ENCODE measurements at places on chromosomes 4 and X.

DNA sequence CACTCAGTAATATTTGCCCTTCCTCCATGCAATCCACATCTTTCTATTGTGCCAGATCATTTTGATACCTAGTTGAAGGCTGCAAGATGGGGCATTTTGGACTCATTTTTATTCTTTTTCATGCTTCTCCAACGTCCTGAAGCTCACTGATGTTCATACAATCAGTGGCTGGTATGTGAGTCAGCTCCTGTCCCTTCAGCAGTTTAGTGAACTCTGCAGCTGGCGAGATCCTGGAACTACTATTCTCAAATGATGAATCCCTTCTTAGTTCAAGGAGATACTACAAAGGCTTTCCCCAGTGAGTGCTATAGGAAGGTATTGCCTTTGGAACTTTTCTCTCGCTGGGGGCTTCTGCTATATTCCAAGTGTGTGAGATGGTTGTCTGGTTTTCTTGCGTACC, 9.6 kb upstream of the CCDC149 start:
- DNase-seq, result no peak

DNA sequence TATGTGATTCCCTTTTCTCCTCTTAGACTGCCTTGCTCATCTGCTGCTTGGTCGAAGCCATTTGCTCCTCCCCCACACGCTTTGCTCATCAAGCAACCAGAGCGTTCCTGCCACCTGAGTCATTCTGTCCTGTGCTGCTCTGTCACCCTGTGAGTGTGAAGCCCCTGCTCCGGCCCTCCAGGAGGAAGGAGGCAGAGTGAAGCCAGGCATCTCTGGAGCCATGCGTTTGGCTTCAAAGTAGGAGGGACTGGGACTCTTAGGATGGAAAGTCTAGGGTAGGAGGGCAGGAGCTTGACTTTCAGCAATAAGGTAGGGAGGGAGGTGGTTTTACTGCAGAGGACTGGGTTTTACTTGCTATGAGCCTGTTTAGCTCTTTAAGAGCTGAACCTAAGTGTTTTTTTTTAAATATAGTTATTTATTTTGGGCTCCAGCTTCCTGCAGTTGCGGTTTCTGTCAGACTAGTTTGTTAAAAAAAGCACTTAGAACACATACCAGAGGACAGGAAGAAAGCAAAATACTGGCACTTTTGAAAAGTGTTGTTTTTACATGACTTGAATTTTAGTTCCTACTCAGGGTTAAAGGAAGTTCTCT, 63.6 kb downstream of the SPINK2 start:
- DNase-seq, result peak; percentile 43

DNA sequence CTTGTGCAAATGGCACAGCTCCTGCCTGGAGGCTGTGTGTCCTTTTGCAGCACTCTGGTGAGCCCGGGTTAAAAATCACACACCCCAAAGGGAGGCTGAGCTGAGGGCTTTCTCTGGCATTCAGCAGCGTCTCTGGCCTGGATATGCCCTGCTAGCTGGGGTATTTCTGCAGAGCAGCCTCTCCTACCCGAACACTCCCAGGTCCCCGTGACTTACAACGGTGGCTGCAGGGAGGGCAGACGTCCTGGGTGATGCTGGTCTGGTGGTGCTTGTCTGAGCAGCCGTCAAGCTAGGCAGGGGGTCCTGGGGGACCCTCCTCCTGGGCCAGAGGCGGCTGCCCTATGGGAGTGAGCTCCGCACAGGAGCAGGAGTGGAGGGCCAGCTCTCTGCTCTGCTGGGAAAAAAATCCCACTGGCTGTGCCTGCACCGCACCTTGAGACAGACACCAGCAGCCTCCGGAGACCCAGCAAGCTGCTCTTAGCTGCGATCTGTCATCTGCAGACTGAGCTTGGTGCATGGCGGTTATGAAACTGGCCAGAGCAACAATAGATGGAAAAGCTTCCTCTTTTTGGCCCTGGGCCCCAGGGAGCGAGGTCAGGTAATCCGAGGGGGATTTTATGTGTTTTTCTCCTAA, 41.3 kb upstream of the ASMTL start:
- no peak for DNase-seq

GRCh38 chr4:127832585-127832984, 48.1 kb upstream of the PLK4 start:
- no peak for DNase-seq

DNA sequence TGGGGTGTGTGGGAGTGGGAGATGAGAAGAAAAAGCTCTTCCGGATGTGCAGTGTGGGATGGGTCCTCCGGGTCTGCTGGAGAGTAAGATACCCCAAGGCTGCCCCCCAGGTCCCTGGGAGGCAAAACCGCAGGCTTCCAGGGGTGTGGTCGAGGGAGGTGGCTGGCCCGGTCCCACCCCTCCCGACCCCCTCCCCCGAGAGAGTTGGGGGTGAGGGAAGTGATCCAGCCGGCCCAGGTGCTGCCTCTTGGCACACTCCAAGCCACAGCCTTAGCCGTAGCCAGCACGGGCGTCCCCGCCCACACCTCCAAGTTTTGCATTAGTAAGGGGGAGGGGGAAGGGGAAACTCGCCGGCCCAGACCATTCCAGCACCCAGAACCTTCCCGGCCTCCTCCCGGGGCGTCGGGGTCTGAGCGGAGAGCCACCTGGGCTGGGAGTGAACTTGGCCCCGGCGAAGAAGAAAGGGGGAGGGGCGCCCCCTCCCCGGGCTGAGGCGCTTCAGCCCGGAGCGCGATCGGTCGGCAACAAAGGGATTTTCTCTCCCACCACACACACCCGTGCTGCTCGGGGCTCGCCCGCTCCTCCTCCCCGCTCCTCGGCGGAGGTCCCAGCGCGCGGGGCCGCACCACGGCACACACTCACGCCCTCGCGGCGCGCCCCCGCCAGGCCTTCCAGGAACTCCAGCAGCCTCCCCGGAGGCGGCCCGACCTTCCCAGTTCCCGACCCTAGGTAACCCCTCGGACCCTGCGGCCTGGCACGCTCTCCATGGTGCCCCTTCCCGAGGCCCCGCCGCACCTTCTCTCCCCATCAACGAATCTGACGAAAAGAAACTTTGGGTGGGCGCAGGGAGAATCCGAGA, 14.4 kb downstream of the BCOR start:
- DNase-seq, result no peak

DNA sequence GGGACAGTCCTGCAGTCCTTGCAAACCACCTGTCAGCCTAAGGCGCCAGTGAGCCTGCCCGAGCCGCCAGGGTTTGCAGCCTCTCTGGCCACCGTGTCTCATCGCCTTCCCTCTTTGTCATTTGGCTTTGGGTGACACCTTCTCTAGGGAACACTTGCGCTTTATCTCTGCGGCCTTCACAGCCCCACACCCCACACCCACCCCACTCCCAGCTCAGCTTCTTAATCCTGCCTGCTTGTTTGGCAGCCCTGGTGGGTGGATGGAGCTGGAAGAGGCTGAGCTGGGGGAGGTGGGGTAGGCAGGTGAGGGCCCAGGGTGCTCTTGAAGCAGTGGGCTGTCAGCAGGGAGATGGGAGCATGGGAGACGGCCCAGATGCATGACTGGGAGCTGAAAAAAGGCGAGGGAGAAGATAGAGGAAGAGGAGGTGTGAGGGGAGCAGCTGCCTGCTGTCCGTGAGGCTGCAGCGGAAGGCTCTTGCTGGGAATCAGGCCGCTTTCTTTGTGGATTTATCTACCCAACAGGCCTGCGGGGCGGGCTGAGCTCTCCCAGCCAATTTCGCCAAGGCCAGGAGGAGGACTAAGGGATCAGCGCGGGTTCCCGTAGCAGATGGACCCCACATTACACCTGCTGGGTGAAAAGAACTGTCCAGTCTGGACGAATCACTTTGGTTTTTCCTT, 97.5 kb upstream of the STOX2 start:
- no peak for DNase-seq

DNA sequence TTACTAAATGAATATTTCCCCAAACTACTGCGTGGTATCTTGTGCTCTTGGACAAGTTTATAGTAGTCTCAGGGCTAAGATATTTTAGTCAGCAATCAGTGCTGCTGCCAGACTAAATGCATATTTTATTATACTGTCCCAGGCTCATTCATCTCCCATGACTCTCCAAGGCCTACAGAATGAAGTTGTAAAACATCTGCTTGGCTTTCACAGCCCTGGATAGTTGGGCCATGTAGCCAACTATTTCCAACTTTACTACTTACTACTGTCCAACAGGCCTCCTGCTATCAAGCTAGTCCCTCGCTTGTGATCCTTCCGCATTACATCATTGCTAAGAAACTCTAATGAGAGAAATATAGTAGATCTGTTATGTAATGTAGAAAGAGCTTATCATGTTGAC, 31.4 kb downstream of the MAGEB16 start:
- no peak for DNase-seq

DNA sequence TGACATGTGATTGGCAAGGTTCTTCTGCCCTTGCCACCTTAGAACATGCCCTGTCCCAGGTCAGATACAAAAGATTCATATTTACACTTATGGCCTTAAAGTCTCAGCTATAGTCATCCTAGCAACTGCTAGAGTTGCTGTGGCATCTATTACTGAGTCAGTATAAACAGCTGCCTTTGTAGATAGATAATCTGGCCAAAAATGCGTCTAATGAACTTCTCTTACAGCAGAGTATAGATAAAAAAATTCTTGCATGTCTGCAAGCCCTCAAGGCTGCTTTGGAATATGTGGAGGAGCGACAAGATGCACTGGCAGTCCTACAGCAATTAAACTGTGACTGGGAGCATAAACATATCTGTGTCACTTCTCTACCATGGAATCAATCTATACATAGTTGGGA, 1209.7 kb upstream of the PABPC4L start:
- no peak for DNase-seq

GRCh38 chr4:108731006-108731405, 31.8 kb downstream of the ETNPPL start:
- no peak for DNase-seq

- DNase-seq, result no peak
Measured at GRCh38 chrX:22345884-22346283, 73.2 kb downstream of the CBLL2 start.

GRCh38 chrX:3548765-3549391, 164.6 kb downstream of the PRKX start:
- DNase-seq, result no peak

DNA sequence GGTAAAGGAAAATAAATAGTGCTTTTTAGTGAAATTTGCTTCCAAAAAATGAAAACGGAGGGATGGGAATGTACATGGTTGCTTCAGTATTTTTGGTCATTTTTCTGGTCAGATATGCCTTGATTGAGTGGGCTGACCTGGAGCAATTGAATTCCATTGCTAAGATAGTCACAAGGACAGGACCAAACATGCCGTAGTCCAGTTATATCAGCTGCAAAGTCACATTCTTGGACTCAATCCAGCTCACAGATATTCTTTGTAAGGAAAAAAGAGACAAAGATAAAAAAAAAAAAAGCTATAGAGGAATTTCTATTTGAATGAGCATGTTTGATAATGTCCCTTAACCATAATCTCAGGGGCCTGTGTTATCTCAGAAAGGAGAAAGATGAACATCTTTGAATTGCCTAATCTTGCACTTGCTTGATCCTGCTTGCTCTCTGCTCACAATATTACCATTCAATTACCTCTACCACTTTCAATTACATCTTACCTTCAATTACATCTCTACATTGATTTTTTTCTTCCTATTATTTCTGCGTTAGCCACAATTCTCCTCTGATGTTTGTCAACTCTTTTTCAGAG, 75.4 kb upstream of the PACRGL start:
- DNase-seq, result no peak

DNA sequence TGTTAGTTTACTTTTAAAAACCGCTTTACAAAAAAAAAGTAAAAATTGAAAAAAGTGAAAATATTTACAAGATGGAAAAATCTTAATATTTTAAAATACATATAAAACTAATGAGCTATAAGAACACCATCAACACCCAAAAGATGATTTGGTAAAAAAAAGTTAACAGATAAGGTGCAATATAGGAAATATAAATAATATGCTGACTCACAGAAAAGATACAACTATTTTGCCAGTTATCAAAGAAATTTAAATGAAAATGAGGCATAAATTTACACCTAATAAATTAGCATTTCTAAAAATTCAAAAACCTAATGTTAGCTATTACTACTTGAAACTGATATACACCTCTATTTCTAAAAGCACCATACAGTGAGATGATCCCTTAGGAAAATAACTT, 54.5 kb downstream of the BRWD3 start:
- no peak for DNase-seq

DNA sequence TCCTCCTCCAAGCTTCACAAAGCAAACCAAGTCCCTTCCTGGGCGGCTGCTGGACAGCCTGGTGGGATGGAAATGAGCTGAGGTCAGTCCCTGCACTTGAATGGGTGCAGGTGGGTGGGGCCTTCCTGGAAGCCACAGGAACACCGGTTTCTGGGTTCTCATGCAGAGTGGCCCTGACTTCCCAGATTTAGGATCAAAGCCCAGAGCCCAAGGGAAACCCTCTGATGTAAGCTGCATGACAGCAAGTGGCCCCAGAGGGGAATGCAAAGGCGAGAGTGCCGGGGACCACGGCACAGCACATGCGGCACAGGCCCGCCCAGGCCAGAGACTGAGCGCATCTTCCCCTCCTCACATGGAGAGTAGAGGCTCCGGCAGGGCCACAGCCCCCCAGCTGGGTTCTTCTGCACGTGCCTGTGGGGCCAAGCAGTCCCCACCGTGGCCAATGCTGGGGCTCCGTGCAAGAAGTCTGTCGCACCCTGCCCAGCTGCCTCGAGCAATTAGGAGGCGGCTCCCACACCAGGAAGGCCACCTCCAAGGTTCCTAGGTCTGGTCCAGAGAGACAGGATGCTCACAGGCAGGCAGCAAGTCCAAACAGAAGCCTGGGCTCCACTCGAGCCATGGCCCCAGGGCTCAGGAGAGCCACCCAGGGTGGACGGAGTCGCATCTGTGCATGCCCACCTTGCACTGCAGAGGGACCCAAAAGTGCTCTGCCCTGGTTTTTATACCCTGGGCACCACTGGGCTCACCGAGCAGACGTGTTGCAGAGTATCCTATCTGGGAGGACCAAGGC, 83.0 kb downstream of the HTRA3 start:
- DNase-seq, result no peak

DNA sequence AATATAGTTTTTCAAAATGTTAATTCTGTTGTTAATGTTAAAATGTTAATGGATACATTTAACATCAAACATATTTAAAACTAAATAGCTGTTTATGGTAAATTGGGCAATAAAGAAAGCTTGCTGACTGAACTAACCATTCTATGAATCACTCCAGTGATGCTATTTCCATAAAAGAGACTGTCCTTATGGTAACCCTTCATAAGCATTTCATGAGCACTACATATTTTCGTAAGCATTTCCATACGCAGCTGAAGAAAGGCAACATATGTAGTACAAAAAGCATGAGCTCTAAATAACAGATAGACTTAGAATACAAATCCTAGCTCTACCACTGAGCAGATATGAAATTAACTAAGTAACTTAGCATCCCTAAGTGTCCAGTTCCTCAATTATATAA, 188.9 kb downstream of the COL25A1 start:
- DNase-seq, result no peak

DNA sequence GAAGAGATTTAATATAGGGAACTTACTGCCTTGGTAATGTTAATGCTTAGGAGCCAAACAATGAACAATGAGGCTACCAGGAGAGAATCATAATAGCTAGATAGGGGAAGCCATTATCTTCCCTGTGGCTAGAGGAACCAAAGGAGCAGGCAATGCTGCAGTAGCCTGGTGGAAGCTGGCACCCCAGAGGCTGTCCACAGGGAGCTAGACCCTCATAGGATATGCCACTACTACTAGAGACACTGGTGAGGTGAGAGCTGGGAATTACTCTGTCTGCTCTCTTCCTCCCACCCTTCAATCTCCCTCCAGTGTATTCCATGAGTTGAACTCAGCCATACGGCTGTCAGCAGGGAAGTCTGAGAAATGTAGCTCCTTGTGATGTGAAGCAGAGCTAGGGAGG, 601.4 kb downstream of the KCNIP4 start:
- no peak for DNase-seq

All from stimulated activated CD8-positive, alpha-beta memory T cell treated with anti-CD3 and anti-CD28 coated beads, Interleukin-4, amount 100 ng/mL, for 1 hour (primary cell).